Glomerular endothelial cell (primary cell): ENCODE measurements at places on chromosomes 4 and X. TPM values are rescaled to one million over a fixed set of nuclear protein-coding genes. Genes with fewer than 3 reads are reported as not detected.

- DNase-seq = no peak
Observed at GRCh38 chrX:16826207-16826606, 39.9 kb downstream of the TXLNG start.

GRCh38 chr4:185513489-185514181 lies 21.7 kb downstream of the PDLIM3 start:
- DNase-seq = peak; percentile 93

DNA sequence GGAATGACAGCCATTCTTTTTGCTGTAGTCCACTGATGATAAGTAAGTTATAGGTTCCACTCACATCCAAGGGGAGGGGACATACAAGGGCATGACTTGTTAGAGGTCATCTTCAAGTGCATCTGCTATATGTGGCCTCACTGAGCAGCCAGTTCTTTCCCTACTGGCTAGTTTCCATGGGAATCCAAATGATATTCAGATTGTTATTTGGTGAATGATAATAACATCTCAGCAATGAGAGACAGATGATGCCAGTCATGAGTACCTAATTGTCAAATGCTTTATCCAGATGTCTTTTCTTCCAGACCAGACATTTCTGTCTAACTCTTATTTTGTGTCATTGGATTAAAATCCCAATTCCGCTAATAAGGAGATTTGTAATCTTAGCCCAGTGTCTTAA lies 460.4 kb upstream of the BOD1L1 start:
- no peak for DNase-seq

COX7B2 gene
- total RNA-seq = not detected in 2 replicates

VCX3B gene
- not detected in 2 replicates for total RNA-seq

FRAS1 gene
- total RNA-seq = 7.2 and 23.1 TPM in 2 replicates

- no peak for DNase-seq
Observed at GRCh38 chr4:37805091-37805490, 21.4 kb upstream of the PGM2 start.

DNA sequence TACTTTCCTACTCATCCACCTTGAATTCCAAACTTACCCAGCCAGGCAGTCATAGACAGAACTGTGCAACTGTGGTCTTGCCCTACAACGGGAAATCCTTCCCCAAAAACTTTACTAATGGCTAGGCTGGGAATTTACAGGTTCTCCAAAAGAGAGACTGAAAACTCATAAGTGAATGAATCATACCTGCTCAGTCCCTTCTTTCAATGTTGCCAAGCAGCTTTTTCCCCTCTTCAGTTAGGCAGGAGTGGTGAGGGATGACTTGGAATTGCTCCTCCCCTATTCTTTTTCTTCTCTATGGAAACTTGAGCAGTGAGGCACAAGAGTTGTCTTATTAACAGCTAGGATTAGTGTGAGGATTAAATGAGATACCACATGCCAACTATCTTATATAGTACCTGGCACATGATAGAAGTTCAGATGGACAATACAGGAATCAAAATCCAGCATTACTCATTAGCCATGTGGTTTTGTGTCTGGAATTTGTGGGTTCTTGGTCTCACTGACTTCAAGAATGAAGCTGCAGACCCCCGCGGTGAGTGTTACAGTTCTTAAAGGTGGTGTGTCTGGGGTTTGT lies 105.9 kb downstream of the TEX13A start:
- no peak for DNase-seq

OTOP1 gene
- total RNA-seq = not detected in 2 replicates

GRCh38 chrX:69020316-69020715 lies 144.9 kb downstream of the PJA1 start:
- no peak for DNase-seq

GRCh38 chr4:11098461-11098860 lies 330.2 kb downstream of the HS3ST1 start:
- no peak for DNase-seq

GRCh38 chr4:41644288-41644914 lies 104.1 kb downstream of the PHOX2B start:
- no peak for DNase-seq

GRCh38 chrX:17803449-17803848 lies 57.6 kb downstream of the RAI2 start:
- DNase-seq = no peak

GRCh38 chr4:164876700-164877324 lies at the start of gene APELA:
TSS of gene APELA (plus strand) at chr4:164877178. CDS start at chr4:164877332, 154 bp downstream.
- DNase-seq = no peak

- no peak for DNase-seq
Observed at GRCh38 chr4:173091958-173092357, 76.7 kb upstream of the GALNT7 start.

GRCh38 chrX:80556148-80556547 lies 135.9 kb downstream of the TENT5D start:
- DNase-seq = no peak

DNA sequence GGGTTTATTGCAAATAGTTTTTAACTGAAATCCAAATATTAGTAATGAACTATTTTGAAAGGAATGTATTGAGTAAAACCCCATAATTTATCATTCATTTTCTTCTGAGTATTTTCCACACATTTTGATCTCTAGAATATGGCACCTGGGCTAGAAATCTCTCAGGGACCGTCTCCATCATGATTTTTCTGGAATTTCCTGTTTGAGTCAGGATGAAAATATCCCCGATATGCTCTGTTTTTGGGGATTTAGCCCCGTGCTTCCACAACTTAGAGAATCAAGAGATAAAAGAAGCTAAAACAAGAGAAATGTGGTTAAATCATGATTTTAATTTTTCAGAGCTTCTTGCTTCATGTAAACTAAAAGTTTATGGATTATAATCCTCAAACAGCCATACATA lies 114.2 kb downstream of the SPCS3 start:
- DNase-seq = no peak
